Effector CD4-positive, alpha-beta T cell (primary cell): ENCODE measurements at places on chromosomes 12 and 14.

DNA sequence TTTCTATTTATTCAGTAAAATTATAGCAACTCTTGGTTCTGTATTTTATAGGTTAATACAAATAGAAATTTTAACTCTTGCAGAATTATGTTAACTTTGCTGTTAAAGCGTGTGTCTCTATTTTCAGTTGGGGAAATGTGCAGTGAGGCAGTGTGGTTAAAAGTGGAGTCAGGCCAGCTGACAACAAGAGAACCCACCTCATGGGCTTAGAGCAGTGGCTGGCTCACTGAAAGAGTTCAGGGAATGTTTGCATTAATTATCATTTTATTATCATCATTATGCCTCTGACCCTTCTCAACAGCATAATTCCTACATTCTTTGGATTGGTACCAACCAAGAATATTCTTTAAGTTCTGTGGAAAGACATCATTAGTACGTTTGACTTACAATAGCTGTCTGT, 163.8 kb downstream of the DERA start:
- no peak for DNase-seq

DNA sequence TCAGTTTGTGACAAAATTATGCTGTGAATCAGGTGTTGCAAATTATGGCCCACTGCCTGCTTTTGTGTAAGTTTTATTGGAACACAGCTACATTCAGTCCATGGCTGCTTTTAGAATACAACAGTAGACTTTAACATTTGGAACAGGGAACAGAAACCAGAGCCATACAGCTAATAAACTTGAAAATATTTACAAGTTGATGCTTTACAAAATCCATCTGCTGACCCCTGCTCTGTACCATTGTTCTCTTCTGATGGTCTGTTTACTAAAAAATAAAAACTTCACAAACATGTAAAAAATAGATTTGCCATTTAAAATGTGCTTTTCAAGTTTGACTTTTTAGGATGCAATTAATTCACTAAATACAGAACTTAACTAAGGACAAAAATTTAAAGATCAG, 20.8 kb downstream of the PSMA3 start:
- DNase-seq, result no peak

- DNase-seq, result no peak
Measured at GRCh38 chr12:131494216-131494615, 216.7 kb upstream of the SFSWAP start.

- no peak for DNase-seq
Measured at GRCh38 chr14:103436533-103436932, 51.3 kb downstream of the MARK3 start.

DNA sequence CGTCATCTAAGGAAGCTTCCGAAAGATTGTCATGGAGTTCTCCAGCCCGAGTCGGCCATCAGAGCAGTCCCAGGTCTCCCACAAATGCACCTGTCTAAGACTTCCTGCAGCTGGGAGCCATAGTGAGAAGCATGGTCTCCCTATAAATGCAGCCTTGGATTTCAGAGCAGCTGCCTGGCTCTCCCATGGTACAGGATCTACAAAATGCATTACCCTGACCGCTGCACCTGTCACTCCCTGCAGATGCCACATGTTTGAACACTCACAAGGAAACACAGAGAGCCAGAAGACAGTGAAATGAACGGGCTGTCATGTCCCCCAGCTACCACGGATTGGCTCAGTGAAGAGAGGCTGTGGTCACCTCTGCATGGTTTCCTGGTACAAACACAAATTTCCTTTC, 702.7 kb downstream of the MED13L start:
- DNase-seq, result no peak

- no peak for DNase-seq
Measured at GRCh38 chr12:58629376-58629775, 290.9 kb downstream of the LRIG3 start.

- DNase-seq, result no peak
Measured at GRCh38 chr12:20339060-20339459, 29.3 kb upstream of the PDE3A start.

GRCh38 chr12:107480836-107481608, 204.6 kb upstream of the PWP1 start:
- no peak for DNase-seq

DNA sequence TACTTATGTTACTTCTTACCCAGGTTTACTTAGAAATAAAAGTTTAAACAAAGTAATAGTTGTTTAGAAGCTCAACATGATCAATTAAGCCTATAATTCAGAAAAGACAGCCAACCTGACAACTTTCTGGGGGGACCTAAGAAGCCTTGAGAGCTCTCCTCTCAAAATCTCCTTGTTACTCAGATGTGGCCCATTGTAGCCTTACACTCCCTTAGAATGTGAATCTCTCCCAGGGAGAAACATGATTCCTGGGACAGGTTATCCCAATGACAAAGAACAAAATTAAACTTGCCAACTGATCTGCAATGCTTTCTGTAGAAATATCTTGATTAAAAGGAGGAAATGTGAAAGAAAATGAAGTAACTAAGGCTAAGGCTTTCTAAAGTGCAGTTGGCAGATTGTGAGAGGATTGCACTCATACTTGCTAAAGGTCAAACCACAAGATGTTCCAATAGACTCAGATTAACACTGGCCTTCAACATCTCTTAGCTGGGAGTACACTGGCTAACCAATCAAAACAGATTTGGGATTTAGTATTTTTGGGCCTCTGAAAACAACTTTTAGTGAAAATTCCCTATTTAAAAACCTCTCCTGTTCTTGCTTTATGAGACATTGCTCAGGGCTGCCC, 72.3 kb upstream of the TMX1 start:
- DNase-seq, result no peak

GRCh38 chr14:94019329-94019728, 6.8 kb upstream of the OTUB2 start:
- no peak for DNase-seq

GRCh38 chr12:124696693-124697476, 129.5 kb upstream of the NCOR2 start:
- no peak for DNase-seq

DNA sequence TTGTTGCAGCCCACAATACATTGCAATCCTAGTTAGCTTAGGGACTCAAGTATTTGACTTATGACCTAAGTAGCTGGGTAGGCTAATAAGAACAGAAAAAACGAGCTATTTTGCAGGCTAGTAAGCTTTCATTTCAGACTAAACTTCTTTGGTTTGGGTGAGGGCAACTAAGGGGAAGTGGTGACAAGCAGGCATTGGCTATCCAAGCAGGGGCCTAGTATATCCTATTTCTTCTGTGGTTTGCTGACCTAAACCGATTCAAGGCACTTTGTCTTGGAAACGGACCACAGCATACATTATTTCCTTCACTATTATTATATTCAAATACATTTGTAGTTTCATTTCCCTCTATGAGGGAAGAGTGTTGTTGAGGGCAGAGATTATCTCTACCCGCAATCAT, 21.6 kb upstream of the SLC5A8 start:
- no peak for DNase-seq

- peak; percentile 51 for DNase-seq
Measured at GRCh38 chr14:102593061-102593824, 794 bp downstream of the RCOR1 start.

DNA sequence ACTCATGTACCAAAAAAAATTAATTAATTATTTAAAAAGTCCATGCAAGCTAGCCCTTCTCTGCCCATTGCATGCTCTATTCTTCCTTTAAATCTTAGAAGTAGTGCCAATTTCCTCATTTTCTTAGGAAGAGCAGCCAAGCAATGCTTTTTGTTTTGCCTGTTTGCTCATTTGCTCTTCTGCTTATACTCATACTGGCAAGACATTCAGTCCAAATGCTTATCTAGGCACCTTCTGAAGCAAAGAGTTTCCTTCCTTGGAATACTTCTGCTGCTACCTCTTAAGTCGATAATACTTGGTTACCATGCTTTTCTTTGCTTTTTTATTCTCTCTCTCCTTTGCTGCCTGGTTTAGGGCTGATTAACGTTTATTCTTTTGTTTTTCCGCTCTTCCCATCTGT, 1318.3 kb downstream of the AACS start:
- no peak for DNase-seq
